ENCODE measurements at places on chromosomes 12 and 14.

- DNase-seq = no peak
Measured at GRCh38 chr14:61433169-61433568, 111.8 kb downstream of the PRKCH start.

DNA sequence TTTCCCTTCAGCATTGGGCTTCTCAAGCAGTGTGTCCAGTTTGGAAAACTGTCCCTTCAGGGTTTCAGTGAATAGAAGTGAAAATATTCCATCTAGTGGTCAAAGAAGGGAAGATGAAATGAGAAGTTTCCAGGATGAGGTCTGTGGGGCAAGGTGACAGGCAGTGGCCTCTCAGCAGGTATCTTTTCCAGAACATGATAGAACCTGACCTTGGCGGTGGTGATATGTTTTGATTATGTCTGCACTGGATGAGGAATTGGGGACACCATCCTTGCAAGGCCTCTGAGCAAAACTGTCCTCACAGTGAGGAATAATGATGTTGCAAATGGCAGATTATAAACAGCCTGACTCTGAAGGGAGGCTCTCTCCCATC lies 4.7 kb downstream of the GPX2 start:
- DNase-seq = peak; percentile 32

DNA sequence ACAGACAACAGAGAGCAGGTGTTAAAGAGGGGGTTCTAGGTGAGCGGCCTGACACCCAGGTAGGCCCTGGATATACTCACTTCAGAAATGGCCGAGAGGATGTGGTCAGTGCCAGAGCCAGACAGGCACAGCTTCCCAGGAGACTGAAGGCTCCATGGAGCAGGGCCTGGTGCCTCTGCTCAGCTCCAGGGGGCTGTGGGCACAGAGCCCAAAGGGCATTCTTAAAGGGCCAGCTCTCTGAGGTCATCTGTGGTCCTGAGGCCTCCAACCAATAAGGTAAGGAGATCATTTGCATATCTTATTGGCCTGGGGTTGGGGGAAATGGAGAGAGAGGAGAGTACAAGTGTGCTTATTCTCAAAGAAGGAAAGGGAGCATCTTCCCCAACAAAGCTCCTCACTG lies 9.7 kb upstream of the PCK2 start:
- DNase-seq = no peak

GRCh38 chr14:69491193-69491592 lies 6.7 kb downstream of the PLEKHD1 start:
- DNase-seq = no peak

DNA sequence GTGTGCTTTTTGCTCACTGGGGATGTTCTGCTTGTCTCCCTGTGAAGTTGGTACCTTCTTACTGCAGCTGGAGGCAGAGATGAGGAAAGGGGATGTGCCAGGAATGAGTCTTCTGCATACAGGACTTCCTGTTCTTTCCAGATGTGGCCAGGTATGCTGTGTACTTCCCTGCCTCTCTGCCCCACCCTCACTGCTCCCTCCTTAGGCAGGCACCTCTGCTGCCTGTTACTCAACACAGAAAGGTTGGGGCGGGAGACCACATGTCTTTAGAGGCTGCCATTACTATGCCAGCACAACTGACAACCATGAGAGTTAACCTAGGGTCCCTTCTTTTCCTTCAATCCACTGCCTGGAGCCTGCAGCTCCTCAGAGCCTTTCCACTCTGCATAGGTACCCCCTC lies 2.0 kb upstream of the OAS3 start:
- DNase-seq = no peak

- DNase-seq = peak; percentile 66
Measured at GRCh38 chr12:22447223-22447622, 97.1 kb downstream of the C2CD5 start.

- peak; percentile 36 for DNase-seq
Measured at GRCh38 chr12:95547522-95548055, 3.7 kb downstream of the USP44 start.

GRCh38 chr12:68400226-68400829 lies 68.2 kb upstream of the MDM1 start:
- DNase-seq = no peak

DNA sequence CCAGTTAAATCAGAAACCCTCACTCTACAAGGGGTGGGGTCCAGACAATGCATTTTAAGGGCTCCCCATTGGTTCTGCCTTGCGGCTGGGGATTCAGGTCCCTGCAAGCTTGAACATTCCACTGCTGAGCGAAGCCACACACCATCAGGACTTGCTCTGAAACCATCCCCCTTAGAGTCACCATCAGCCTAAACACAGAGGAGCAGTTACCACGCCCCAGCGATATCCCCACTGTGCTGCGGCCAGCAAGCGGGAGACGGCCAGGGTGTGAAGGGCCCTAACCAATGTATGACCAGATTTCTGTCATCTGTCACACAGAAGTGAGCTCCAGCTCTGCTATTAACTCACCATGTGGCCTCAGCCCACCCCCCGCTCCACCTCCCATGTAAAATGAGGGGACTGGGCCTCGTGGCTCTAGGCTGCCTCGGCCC lies 29.7 kb downstream of the CCDC88C start:
- no peak for DNase-seq

- no peak for DNase-seq
Measured at GRCh38 chr12:66813137-66813892, 134.4 kb upstream of the GRIP1 start.

GRCh38 chr14:51846631-51847488 lies 13.6 kb upstream of the GNG2 start:
- peak; percentile 71 for DNase-seq

GRCh38 chr14:25516838-25517237 lies 466.9 kb upstream of the STXBP6 start:
- DNase-seq = no peak

- DNase-seq = peak; percentile 99
Measured at GRCh38 chr14:102249041-102249440, 55.9 kb downstream of the MOK start.

DNA sequence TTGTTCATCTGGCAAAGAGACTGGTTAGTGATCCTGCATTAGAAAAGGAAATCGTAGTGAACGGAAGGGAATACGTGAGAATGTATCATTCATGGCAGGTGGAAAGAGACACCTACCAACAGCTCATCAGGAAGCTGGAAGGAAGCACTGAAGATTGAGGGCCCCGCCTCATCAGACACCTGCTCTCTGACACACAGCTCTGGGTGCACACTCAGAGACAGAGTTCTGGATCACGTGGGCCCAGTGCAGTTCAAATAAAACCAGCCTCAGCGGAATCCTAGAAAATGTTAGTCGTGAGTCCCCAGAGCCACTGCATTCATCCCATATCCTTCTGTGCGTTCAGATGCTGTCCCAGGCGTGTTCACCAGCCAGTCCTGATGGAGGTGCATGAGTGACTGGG lies 129.7 kb downstream of the GLT1D1 start:
- DNase-seq = no peak

DNA sequence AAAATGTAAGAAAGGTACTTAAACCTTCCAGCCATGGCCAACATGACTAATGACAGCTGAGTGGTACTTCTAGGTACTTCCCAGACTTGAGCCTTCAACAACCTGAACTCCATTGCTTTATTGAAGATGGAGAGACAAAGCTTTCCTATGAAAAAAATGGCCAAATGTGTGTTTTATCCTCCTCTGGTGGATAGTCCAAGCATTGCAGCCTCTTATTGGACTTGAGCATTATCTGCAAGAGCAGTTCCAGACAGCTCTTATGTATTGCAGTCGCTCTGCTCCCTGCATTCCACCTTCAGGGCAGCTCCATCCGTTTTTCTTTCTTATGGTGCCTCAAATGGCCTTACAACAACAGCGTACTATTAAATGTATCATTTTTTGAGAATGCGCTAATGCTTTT lies 588.2 kb downstream of the NRXN3 start:
- DNase-seq = peak; percentile 60

GRCh38 chr12:6768990-6769389 lies 2.8 kb downstream of the PTMS start:
- DNase-seq = peak; percentile 62

DNA sequence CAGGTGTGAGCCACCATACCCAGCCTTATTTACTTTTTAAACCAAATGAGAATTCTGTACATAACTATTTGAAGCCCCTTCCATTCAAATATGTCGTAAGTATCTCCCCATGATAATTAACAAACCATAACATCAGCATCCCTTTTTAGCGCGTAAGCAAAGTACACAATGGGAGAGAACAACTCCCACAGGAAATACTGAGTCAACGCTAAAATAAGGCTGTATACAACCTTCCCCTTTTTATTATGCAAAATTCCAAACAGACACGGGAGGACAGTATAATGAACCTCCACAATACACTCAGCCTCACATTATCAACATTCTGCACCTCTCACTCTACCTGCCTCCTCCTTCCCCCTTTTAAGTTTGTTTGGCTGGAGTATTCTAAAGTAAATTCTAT lies 73.5 kb downstream of the CCDC88C start:
- no peak for DNase-seq

DNA sequence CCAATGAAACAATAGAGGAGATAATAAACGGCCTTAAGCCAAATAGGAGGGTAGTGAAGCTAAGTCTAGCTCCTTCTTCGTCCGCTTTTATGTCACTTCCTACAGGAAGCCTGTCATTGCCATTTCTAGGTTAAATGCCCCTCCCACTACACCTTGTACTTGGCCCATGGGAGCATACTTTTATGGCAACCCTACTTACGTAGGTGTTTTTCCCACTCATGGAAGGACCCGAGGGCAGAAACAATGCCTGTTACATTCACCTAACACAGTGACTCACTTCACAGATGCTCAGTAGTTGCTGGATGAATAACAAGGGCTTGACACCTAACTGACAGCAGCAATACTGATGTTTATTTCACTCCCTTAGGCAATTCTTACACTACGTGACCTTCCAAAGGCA lies 44.5 kb downstream of the ALKBH1 start:
- DNase-seq = peak; percentile 18

DNA sequence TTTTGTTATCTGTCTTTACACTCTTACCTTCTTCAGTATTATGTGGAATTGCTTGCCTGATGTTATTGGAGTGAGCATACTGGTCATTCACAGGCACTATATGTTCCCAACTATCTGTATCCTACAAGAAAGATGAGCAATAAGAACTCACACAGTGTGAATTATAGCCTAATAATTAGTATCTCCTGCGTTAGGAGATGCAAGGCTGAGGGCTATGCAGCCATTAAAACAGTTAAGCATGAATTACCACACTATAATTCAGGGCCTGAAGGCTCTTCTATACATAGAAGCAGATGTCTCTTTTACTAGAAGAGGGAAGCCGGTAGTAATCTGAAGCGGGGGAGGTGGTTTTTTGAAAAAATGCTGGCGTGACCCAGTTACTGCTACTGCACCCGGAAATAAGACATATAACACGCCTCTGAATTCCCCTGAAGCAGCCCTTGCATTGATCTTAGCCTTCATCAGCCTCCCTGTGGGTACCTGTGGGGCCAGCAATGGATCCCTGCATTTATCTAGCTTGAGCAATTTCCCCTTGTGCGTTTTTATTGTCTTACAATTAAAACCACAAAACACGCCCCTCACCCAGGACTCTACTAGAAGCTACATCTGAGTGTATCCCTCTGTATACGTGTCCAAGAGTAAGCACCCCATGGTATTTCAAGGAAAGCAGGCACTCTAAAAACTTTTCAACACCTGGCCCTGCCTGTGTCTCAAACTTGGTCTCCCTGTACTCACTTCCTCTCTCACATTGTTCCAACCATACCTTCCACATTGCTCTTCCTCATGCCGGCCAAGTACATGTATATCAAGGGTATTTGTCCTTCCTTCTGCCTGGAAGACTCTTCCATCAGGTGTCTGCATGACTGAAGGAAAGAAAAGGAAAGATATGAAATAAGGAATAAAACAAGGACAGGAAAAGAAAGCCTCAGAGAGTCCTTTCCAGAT lies 210.9 kb upstream of the ARID2 start:
- DNase-seq = no peak

GRCh38 chr14:85601246-85601645 lies 71.3 kb downstream of the FLRT2 start:
- no peak for DNase-seq

DNA sequence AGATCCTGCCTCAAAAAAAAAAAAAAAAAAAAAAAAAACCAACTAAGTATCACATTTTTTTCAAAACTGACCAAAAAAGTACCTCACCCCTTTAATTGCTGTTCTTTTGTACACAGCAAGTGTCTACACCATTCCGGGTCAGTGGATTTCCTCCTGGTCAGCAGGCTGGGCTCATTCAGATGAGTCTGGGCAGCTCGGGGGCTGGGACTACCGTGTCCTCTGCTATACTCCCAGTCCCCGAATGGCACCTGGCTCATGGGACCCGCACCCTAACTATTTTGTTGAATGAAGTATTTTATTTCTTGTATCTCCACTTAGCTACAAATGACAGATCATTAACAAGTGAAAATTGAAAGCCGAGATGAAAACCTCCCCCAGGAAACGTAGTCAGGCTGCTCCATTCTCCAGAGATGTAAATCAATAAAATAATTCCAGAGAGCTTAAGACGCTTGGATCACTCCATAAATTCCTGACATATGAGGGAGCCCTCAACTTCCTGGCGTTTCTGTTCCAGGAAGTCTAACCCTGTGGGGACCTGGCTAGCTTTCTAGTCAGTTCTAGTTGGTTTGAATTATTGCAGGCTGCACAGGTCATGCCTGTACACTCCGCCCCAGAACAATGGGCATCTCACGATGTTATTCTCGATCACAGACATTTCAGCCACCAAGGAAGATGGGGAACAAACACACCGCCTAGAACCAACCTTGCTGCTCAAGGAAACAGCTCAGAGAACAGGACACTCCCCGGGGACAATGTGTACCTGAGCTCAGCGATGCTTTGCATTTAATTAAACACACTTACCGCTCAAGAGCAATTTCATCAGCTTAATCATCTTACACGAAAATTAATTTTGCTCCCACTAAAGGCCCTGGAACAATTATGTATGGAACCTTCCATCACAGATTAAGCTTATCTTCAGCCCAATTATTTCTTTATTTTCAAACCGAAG lies 76.3 kb downstream of the RIMBP2 start:
- DNase-seq = no peak

GRCh38 chr14:97390096-97390724 lies 593.0 kb downstream of the VRK1 start:
- no peak for DNase-seq

GRCh38 chr14:21940887-21941856 lies 267.6 kb upstream of the OR4E1 start:
- peak; percentile 27 for DNase-seq

GRCh38 chr12:45504316-45505010 lies 225.0 kb upstream of the ARID2 start:
- DNase-seq = no peak

GRCh38 chr12:11827091-11828061 lies 177.9 kb downstream of the ETV6 start:
- DNase-seq = peak; percentile 54

GRCh38 chr14:45177076-45177475 lies 41.3 kb downstream of the FANCM start:
- peak; percentile 96 for DNase-seq

- DNase-seq = peak; percentile 32
Measured at GRCh38 chr12:98955284-98955683, 310.2 kb downstream of the APAF1 start.

DNA sequence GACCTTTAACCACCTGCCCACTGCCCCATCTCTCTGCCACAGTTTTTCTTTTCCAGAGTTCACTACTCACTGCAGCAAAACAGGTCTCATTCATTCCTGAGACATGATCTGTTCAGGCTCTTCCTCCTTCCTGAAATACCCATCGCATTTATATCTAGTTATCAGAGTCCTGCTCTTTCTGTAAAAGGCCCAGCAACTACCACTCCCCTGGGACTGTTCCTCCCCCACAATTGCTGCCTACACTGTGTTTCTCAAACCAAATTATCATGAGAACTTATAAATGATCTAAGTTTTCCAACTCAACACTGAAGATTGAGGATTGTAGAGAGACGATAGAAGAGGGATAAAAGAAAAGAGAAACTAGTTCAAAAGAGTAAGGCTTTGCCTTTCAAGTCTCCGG lies 40.8 kb upstream of the EPS8 start:
- peak; percentile 61 for DNase-seq

GRCh38 chr14:100122481-100123223 lies 36.8 kb downstream of the DEGS2 start:
- DNase-seq = peak; percentile 11
